ENCODE measurements at places on chromosomes 2 and 18. TPM values are rescaled to one million over a fixed set of nuclear protein-coding genes. Genes with fewer than 3 reads are reported as not detected.

The CDH20 gene
- total RNA-seq: 1.6 TPM

The FSHR gene
- not detected for total RNA-seq

The CCDC68 gene
- total RNA-seq: not detected

The LYPD6B gene
- 40.1 TPM for total RNA-seq

The ECEL1 gene
- 7.8 TPM for total RNA-seq

The ORC2 gene
- total RNA-seq: 35.6 TPM

The HYCC2 gene
- 19.6 TPM for total RNA-seq

GRCh38 chr2:75334076-75334475 lies 134.8 kb upstream of the TACR1 start:
- no peaks in the 10 kb centered on the region for H3K36me3 ChIP-seq
- H3K27me3 ChIP-seq: peaks cover 9% of the 10 kb centered on the region
- H3K4me1 ChIP-seq: no peaks in the 10 kb centered on the region
- DNase-seq: no peak
- H3K27ac ChIP-seq: no peak overlapping the region

- DNase-seq: peak; percentile 72
- H3K27me3 ChIP-seq: peaks cover 28% of the 10 kb centered on the region
- peak within 1 kb of the TSS; percentile 24 for H3K27ac ChIP-seq
- peaks cover 7% of the 10 kb centered on the region for H3K4me1 ChIP-seq
- H3K36me3 ChIP-seq: no peaks in the 10 kb centered on the region
- peak within 1 kb of the TSS; percentile 83 for H3K4me3 ChIP-seq
Measured at GRCh38 chr2:166494140-166494624, at the start of gene SCN7A. TSS of gene SCN7A (minus strand) at chr2:166494249. CDS start at chr2:166477696, 16,553 bp downstream.

GRCh38 chr2:84963692-84964405 lies 7.1 kb upstream of the KCMF1 start:
- H3K36me3 ChIP-seq: peaks cover 28% of the 10 kb centered on the region
- peaks cover 24% of the 10 kb centered on the region for H3K4me1 ChIP-seq
- H3K27me3 ChIP-seq: no peaks in the 10 kb centered on the region
- peak overlapping the region; percentile 34 for H3K27ac ChIP-seq

DNA sequence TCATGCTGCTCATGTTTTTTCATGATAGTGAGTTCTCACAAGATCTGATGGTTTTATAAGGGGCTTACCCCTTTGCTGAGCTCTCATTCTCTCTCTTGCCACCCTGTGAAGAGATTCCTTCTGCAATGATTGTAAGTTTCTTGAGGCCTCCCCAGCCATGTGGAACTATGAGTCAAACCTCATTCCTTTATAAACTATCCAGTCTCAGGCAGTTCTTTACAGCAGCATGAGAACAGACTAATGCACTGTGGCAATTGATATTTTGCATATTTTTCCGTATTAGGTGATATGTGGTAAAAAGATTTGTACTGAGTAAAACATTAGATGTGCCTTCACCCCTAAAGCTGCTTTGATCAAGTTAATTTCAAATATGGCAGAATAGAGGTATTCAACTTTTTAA lies 48.8 kb downstream of the RAB27B start:
- H3K36me3 ChIP-seq: peaks cover 5% of the 10 kb centered on the region
- DNase-seq: no peak
- peaks cover 16% of the 10 kb centered on the region for H3K27me3 ChIP-seq
- H3K27ac ChIP-seq: no peak overlapping the region

GRCh38 chr2:217856159-217856558 lies 146.6 kb downstream of the TNS1 start:
- DNase-seq: no peak
- H3K27me3 ChIP-seq: no peaks in the 10 kb centered on the region
- no peak overlapping the region for H3K27ac ChIP-seq
- peaks cover 41% of the 10 kb centered on the region for H3K4me1 ChIP-seq
- H3K4me3 ChIP-seq: no peak overlapping the region

- no peak overlapping the region for H3K4me3 ChIP-seq
- H3K27ac ChIP-seq: no peak overlapping the region
- DNase-seq: no peak
- no peaks in the 10 kb centered on the region for H3K4me1 ChIP-seq
Measured at GRCh38 chr2:127818241-127818640, 7.3 kb upstream of the WDR33 start.

DNA sequence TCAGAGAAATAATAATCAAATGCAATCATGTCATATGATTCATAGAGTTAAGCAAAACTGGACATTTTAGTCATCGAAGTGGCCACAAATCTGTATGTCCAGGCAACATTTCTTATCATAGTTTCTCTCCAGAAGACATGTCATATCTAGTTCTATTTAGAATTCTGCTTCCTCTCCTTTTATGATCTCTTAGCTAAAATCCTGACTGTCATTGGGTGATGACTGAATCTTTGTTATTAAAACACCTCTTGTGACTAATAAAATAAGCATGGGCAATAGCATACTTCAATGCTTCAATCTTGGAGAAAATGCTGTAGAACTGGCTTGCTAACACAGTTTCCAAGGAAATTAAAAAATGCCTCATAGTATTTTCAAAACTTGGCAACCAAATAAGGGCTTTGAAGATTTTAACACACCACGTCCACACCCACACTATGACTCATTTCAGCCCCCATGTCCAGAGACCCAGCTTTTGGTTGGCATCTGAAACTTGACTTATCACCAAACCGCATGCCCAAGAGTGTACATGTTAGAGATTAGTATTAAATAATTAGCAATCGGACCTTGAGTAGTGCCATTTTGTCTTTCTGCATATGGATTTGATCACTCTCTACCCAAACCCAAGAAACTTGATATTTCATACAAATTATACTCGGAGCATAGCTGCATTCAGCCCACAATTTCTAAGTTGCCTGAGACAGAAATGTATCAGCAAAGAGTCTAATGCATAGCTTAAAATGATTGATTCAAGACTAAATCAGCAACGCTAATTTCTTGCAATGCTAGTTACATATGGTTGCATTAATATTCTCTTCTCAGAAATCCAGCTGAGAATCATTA lies 106.5 kb upstream of the ETAA1 start:
- H3K4me3 ChIP-seq: peak overlapping the region; percentile 27
- H3K27me3 ChIP-seq: no peaks in the 10 kb centered on the region
- peak overlapping the region; percentile 91 for H3K27ac ChIP-seq
- DNase-seq: no peak

DNA sequence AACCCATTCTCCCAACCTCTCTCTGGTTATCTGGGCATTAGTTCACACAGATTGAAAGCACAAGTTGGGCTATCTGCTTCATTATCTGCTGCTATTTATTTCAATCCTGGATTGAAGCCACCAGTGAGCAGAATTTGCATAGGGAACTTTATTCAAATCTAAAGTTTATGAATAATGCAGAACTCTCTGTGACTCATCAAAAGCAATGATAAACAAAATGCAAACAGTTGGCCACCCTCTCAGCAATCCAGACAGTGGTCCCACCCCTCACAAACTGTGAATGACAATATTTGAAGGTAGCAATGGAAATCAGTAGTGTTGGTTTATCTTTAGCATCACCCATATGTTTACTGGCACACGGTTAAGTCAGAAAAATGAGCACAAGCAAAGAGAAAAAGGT lies 106.8 kb upstream of the TMEM178A start:
- H3K4me1 ChIP-seq: no peaks in the 10 kb centered on the region
- DNase-seq: no peak
- H3K36me3 ChIP-seq: peaks cover 12% of the 10 kb centered on the region
- H3K27ac ChIP-seq: no peak overlapping the region

GRCh38 chr2:199907008-199907714 lies 3.9 kb upstream of the C2orf69 start:
- no peak overlapping the region for H3K27ac ChIP-seq
- no peak overlapping the region for H3K4me3 ChIP-seq
- DNase-seq: no peak
- H3K27me3 ChIP-seq: peaks cover 4% of the 10 kb centered on the region
- no peaks in the 10 kb centered on the region for H3K36me3 ChIP-seq
- H3K4me1 ChIP-seq: peaks cover 8% of the 10 kb centered on the region
